ENCODE measurements at places on chromosomes 1 and 21. TPM values are rescaled to one million over a fixed set of nuclear protein-coding genes. Genes with fewer than 3 reads are reported as not detected.

CNST gene
- total RNA-seq = 40.8 TPM

MSH4 gene
- total RNA-seq = 0.77 TPM

LRP8 gene
- total RNA-seq = 52.0 TPM

GNAT2 gene
- total RNA-seq = 21.8 TPM

OLIG2 gene
- total RNA-seq = 5.8 TPM

FAM131C gene
- 4.0 TPM for total RNA-seq

CELA3A gene
- total RNA-seq = not detected

AMY1B gene
- not detected for total RNA-seq

SPATA46 gene
- total RNA-seq = not detected

TRIM17 gene
- total RNA-seq = 3.5 TPM

URB2 gene
- 13.5 TPM for total RNA-seq

FLG2 gene
- total RNA-seq = 0.88 TPM

CKS1B gene
- 27.9 TPM for total RNA-seq

MX2 gene
- total RNA-seq = 1.9 TPM

NCMAP gene
- 2.1 TPM for total RNA-seq

LPAR3 gene
- 5.1 TPM for total RNA-seq

PODN gene
- 17.1 TPM for total RNA-seq

SPATA17 gene
- 3.7 TPM for total RNA-seq

MUTYH gene
- 27.1 TPM for total RNA-seq

TLR5 gene
- total RNA-seq = 4.9 TPM

ERVH48-1 gene
- total RNA-seq = not detected

FCRL2 gene
- 0.27 TPM for total RNA-seq

CNR2 gene
- total RNA-seq = 0.05 TPM

FCRL1 gene
- 0.44 TPM for total RNA-seq

BRDT gene
- total RNA-seq = not detected

LAPTM5 gene
- 11.3 TPM for total RNA-seq

KRTAP11-1 gene
- not detected for total RNA-seq

LRRC7 gene
- 29.1 TPM for total RNA-seq

SH3BGR gene
- 15.6 TPM for total RNA-seq

ANKRD35 gene
- 4.6 TPM for total RNA-seq

CENPL gene
- total RNA-seq = 11.7 TPM

WLS gene
- total RNA-seq = 106 TPM

KCNK1 gene
- 8.7 TPM for total RNA-seq

CD101 gene
- 1.5 TPM for total RNA-seq

UBAP2L gene
- total RNA-seq = 105 TPM

CPTP gene
- total RNA-seq = 18.3 TPM

NUP210L gene
- total RNA-seq = 0.11 TPM
